Activated CD8-positive, alpha-beta memory T cell treated with anti-CD3 and anti-CD28 coated beads for 4 hours (primary cell): ENCODE measurements at places on chromosomes 12 and 14.
A peak's percentile ranks its signal among the peaks of the same experiment; 100 is the strongest.

DNA sequence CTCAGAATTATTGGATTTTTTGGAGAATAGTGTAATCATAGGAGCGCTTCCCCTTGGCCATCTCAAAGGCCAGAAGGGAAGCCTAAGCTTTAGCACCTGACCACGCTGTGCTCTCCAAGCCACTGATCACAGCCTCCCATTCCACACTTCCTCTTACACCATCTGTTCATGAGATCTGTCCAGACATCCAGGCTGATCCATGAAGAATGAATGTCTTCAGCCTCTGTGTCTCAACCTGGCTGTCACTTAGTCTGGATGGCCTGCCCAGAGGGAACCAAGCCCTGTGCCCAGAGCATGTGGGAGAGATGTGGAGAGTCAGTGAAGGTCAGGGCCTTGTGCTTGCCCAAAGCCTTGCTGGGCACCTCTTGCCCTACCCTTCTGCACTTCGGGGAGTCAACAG lies 40.5 kb downstream of the TSPAN11 start:
- DNase-seq: no peak

- no peak for DNase-seq
Observed at GRCh38 chr12:49507139-49507538, 31.7 kb upstream of the KCNH3 start.

GRCh38 chr14:97368049-97368448 lies 570.9 kb downstream of the VRK1 start:
- DNase-seq: no peak

GRCh38 chr14:105055334-105055733 lies 9.9 kb downstream of the GPR132 start:
- DNase-seq: no peak

DNA sequence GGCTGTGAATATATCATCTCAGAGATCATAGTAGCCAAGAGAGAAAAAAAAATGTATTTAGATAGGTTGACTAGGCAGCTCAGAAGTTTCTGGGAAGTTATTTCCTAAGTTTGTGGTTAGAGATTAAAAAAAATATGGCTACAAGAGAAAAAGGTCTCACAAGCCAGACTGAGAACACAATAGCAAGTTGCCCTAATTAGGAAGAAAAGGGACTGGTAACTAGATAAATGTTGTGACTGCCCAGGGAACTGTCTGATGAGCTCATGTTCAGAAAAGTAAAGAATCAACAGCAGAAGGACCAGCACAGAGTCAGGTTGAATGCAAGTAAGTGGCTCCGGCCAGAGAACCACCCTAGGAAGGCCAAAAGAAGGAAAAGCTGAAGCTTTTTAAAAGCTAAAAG lies 256.6 kb downstream of the PRKD1 start:
- no peak for DNase-seq

DNA sequence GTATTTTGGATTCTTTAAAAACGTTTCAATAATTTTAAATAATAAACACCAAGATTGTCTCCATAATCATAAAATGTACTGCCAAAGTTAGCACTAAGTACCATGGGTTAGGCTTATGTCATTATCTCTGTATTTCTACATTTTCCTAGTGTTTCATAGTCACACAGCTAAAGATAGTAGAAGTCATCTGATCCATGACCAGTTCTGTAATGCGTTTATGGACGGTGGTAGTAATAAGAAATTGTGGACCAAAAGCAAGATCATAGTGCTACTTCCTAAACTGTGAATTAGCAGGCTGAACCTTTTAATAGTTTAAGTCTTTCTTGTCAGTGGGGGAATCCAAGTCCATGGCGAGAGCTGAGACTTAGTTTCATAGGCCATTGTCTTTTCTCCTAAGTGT lies 142.1 kb downstream of the AKAP6 start:
- no peak for DNase-seq

DNA sequence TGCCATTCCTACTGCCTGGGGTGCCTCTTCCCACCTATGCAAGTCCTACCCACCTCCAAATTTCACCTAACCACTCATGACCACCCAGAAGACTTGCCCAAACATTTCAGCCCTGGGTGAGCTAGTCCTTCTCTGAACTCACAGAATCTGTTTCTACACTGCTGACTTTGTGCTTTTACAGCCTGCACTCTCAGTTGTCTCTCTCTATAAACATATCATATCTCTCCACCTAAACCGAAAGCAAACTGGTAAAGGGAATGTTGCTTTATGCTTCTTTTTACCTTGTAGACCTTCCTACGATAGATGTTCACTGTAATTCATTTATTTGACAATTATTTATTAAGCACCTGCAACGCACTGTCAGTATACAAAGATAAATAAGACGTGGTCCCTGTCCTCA lies 38.1 kb upstream of the RNASE3 start:
- no peak for DNase-seq

DNA sequence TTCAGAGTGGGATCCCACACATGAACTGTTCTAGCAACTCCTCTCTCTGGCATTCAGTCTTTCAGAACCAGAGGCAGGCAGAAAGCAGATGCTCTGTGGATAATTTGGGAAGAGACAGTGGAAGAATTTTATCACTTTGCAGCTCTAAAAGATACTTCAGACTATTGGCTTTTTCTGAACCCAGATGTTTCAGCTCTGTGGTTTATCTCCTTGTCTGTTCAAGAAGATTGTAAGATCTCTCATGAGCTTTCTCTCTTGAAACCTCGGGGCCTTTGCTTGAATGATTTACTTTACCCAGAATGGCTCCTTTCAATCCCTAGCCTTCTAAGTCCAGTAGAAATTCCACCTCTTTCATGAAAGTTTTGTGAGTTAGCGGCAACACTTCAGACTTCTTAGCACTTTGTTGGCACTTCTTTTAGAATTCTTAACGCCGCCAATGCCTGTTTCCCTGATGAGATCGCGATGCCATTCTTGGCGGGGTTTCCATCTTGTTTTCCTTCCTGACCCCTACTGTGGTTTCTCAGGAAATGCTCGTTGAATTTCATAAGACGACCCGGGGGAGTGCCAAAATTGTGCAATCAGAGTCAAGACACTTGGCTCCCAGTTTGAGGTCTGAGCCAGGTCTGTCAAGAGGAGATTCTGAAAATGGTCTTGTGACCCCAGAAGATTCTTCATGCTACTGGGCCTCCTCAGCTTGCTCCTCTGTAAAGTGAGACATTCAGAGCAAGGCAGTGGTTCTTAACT lies 107.0 kb upstream of the PRICKLE1 start:
- no peak for DNase-seq

DNA sequence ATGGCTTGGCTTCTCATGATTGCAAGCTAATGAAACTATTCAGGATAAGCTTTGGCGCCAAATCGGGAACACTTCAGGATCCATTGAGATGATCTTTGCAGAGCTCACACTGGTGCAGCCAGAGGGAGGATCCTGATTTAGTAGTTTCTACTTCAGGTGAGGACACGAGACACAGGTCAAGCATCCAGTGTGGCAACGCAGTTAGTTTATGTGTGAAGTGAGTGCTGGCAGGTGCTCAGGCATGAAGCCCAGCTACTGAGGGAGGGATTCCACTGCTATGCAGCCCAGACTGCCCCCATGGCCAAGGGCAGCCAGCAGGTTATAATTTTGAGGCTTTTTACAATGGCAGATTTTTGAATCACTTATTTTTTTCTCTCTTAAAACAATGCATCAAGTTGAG lies 113.5 kb upstream of the PCED1B start:
- DNase-seq: no peak

DNA sequence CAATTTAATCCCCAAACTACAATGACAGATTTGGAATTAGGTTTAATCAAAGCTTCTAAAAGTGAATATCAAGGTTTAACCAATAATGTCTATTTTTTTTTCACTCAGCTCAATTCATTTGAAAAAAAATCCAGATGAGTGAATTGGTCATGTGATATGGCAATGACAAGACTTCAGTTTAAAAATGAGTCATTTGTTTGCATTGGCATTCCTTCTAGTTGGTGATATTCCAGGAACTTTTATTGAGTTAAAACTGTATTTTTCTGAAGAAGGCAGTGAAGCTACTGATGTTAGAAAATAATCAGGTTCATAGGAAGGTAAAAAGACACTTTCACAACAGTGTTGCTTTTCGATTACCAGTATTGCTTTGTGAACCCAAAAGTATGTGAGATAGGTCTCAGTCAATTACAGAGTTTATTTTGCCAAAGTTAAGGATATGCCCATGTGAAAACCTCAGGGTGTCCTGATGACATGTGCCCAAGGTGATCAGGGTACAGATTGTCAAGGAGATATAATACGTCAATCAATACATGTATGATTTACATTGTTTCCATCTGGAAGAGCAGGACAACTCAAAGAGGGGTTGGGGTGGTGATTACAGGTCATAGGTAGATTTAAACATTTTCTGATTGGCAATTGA lies 1214.9 kb downstream of the GALC start:
- DNase-seq: no peak

- DNase-seq: no peak
Observed at GRCh38 chr14:34700622-34701130, 13.7 kb downstream of the CFL2 start.

GRCh38 chr14:51365241-51365965 lies 125.4 kb downstream of the TMX1 start:
- no peak for DNase-seq

DNA sequence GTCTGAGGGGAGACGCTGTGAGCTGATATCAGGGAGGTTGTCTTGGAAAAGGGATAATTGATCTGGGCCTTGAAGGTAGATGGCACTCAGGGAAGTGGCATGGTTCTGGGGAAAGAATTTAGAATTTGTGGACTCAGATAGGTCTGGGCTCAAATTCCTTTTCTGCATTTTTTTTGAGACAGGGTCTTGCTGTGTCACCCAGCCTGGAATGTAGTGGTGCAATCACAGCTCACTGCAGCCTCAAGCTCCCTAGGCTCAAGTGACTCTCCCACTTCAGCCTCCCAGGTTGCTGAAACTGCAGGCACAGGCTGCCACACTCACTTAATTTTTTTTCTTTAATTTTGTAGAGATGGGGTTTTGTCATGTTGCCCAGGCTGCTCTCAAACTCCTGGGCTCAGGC lies 98.1 kb upstream of the NCOR2 start:
- no peak for DNase-seq

- DNase-seq: no peak
Observed at GRCh38 chr14:85418721-85419120, 111.2 kb upstream of the FLRT2 start.

DNA sequence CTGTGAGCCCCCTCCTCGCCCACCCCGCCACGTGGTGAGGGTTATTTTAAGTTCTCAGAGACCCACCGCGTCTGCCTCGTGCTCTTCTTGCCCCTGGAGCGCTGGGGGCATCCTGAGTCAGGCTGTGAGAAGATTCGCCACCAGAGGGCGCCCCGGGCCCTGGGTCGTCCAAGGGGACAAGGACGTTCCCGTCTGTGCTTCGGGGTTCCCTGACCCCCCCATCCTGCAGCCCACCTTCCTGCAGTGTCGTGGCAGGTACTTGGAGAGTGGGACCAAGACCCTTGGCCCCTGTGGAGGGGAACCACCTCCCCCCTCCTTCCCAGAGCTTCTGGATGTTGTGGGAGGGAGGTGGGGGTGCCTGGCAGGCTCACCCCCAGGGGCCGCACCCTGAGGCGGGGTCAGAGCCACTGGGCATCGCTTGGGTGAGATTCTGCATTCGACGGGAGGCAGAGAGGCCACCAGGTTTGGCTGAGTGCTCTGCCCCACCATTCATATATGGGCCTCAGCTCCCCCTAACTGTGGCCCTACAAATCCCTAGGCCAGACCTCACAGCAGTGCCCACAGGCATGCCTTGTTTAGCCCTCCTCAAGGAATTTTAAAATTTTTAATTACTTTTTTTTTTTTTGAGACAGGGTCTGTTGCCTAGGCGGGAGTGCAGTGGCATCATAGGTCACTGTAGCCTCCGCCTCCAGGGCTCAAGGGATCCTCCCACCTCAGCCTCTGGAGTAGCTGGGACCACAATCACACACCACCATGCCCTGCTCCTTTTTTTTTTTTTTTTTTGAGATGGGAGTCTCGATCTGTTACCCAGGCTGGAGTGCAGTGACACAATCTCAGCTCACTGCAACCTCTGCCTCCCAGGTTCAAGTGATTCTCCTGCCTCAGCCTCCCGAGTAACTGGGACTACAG lies 17.0 kb downstream of the RHOF start:
- peak; percentile 86 for DNase-seq

DNA sequence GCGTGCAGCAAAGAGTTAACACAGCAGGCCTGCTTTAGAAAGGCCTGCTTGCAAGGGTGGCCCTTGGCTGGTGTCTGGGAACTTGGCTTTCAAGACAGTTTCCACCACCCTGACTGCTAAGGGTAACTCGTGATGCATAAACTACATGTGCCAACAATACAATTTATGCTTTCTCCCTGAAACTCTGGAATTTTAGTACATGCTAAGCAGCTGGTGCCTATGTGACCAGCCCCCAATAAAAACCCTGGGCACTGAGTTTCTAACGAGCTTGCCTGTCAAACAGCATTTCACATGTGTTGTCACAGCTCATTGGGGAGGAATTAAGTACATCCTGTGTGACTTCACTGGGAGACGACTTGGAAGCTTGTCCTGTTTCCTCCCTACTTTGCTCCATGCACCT lies 133.1 kb downstream of the SLC5A8 start:
- DNase-seq: no peak

DNA sequence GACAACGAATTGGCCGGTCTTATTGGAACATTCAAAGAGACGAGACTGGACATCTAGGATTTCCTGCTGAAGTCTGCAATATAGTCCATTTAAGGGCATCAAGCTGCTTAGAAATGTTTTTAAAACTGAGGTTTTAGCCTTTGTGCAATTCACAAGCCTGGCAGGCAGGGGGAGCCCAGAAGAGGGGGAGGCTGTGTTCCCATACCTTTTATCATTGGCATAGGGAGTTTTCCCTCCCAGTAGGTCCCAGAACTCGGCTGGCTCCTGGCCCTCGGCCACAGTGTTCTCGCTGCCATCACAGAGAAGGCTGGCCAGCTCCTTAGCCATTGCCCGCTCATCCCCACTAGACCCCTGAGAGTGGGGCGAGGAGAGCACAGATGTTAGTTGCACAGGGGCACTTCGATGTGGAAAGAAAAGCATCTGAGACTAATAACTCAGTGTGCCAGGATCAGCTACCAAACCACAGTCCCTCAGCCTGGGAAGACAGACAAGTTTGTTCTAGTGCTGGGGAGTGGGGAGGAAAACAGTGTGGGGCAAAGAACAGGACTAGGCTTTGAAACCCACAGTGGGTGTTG lies 15.1 kb downstream of the AVIL start:
- no peak for DNase-seq

DNA sequence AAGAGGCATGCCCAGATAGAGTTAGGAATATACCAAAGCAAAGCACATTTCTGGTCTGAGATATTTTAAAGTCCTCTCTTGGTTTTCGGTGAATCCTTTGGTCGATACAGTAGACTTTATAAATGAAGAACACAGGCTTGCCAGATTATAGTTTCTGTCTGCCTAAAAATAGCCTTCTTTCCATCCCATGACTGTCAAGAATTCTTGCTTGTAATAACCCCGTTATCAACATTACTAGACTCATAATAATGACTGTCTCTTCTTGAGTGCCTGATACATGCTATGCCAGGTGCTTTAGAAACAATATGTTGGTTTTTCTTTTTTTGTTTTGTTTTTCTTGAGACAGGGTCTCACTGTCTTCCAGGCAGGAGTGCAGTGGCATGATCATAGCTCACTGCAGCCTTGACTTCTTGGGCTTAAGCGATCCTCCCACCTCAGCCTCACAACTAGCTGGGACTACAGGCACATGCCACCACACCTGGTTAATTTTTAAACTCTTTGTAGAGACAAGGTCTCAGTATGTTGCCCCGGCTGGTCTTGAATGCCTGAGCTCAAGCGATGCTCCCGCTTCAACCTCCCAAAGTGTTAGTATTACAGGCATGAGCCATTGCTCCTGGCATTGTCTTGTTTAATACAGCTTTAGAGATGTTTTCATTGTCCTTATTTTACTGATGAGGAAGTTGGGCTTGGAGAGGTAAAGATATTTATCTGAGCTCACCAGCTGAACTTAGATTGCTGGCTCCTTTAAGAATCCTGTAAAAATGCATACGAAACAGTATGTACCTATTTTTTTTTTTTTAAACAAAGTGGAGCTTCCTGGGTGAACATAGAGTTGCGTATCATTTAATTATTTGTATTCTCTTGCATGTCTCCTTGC lies 30.4 kb downstream of the CHST11 start:
- DNase-seq: no peak
